ENCODE measurements at places on chromosomes 1 and 21. TPM values are rescaled to one million over a fixed set of nuclear protein-coding genes. Genes with fewer than 3 reads are reported as not detected.

DNA sequence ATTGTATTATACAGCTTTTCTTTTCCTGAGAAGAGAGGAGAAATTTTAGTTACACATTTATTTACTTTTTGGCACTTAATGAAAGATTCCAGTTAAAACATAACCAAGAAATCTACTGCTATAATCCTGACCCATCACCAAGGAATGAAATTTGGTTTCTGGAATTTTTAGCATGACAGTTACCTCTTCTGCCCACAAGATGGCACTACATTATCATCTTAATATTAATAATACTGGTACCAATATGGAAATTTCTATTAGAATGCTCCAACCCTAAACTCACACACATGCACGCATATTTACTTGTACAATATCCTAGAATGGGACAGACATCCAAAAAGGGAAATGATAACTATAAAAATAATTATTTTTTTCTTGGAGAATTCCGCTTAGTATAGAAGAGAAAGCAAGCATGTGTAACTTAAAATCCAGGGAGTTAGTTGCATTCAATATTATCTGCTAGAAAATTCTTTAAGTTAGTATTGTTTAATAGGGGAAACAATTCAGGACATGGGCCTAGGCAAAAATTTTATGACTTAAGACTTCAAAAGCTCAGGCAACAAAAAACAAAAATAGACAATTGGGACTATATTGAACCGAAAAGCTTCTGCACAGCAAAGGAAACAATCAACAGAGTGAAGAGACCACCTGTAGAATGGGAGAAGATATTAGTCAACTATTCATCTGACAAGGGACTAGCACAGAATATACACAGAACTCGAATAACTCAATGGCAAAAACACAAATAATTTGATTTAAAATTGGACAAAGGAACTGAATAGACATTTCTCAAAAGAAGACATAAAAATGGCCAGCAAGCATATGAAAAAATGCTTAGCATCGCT is 37.4 kb downstream of the MAP3K21 start:
- peak; percentile 48 for DNase-seq

- no peak for DNase-seq
Measured at GRCh38 chr21:46172863-46173528, 11.3 kb downstream of the SPATC1L start.

GRCh38 chr1:60762911-60763310 is 319.4 kb upstream of the NFIA start:
- no peak for DNase-seq

GRCh38 chr1:156379420-156380165 is 10.6 kb downstream of the RHBG start:
- DNase-seq = no peak

DNA sequence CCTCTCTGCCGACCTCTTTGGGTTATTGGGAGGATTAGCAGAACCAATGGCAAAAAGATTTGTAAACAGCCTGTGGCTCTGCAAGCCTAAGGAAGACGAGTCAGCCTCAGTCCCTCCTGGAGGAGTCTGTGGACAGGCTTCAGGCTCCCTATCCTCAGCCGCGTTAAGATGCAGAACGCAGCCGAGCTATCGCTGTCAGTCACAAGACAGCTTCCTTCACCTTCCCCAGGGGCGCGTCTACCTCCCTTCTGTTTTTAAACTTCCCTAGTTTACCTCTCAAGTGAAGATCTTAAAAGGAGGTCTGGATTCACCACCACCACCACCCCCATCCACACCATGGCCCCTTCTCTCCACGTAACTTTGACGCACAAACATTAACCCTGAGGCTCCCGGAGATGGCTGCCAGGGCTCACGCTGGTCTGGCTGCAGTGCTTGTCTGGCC is 738 bp downstream of the CAMK1G start:
- DNase-seq = no peak

DNA sequence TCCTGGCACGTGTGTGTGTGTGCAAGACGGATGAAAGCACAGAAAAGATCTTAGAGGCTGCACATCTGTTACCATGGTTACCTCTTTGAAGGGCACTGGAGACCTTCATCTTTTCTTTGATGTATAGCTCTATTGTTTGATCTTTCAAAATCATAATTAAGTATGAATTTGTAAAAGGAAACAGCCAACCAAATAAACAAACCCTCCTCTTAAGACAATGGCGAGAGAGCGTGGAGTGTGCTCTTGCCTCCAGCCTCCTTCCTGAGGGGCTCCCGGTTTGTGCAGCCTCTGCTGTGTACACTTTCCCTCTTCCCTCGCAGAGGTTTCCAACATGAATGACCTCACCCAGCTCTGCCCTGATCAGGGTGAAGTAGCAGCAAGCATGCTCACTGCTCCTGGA is 27.9 kb downstream of the CACNA1S start:
- DNase-seq = no peak

GRCh38 chr1:61869691-61870109 is 127.4 kb downstream of the PATJ start:
- DNase-seq = no peak

Gene CCDC30
- total RNA-seq = 1.8 TPM

Gene CYP2J2
- total RNA-seq = 3.8 TPM

Gene PTPN14
- total RNA-seq = 5.4 TPM

Gene USH2A
- total RNA-seq = 0.24 TPM

Gene THEM4
- total RNA-seq = 37.5 TPM

Gene ZNF697
- total RNA-seq = 8.1 TPM
